ENCODE measurements at places on chromosomes 4 and X.

DNA sequence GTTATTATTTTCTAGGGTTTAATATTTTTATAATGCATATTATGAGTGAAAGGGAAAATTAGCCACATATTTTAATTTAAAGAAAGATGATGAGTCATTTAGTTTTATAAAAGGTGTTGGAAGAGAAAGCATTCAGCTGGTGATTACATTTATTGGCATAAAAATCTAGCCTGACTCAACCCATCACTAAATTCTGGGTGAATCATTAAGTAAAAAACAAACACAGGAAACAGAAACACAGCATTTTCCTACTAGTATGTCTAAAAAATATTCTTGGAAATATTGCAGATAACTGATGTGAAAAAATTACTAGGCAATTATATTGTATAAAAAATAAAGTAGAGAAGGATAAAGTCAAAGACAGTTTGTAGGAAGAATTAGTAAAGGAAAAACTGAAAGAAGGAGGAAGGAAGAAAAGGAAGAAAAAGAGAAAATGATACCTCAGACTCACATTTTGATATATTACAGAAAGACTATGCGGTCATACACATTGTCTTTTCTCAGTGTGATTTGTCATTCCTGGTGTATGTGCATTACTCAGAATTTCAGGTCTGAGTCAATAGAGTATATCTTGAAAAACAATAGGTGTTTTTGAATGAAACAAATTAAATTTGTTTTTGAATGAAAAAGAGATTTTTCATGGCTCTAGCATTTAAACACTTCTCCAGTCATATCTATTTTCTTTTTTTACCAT, 48.0 kb upstream of the SPOCK3 start:
- no peak for DNase-seq

- DNase-seq, result no peak
Measured at GRCh38 chr4:34279011-34279410, 1965.3 kb downstream of the ARAP2 start.

DNA sequence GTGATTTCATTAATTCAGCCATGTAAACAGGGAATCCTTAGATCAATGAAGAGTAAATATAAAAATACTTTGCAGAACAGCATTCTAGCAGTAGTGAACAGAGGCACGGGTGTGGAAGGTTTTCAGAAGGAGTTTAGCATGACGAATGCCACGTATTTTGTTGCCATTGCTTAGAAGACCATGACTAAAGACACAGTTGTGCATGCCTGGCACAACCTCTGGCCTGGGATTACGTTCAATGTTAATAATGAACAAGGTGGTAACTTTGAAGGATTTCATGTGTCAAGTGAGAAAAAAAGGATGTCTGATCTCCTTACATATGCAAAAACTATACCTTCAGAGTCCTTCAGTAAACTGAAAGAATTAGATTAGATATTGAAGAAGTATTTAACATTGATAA, 171.9 kb downstream of the MAGEB5 start:
- DNase-seq, result no peak

DNA sequence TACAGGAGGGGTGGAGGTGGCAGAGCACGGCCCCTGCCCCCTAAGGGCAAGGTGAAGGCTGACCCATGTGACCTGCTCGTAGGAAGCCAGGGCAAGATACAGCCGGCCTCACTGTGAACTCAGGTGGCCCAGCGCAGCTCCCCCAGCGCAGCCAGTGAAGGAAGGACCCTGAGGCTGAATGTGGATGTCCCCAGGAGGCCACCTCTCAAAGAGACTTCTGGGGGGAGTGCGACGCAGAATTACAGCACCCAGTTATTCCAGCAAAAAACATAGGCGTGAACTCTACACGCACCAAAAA, 52.6 kb downstream of the ZFYVE28 start:
- no peak for DNase-seq

- no peak for DNase-seq
Measured at GRCh38 chr4:95288552-95288951, 260.2 kb downstream of the UNC5C start.

DNA sequence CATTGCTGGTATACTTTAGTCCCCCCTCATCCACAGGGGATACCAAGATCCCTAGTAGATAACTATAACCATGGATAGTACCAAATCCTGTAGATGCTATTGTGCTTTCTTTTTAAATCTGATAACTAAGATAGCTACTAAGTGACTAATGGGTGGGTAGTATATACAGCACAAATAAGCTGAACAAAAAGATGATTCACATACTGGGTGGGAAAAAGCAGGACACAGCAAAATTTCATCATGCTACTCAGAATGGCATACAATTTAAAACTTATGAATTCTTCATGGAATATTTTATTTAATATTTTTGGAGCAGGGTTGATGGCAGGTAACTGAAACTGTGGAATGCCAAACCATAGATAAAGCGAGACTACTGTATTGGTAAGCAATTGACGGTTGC, 161.6 kb downstream of the IL15 start:
- DNase-seq, result no peak

- no peak for DNase-seq
Measured at GRCh38 chr4:143251348-143251747, 66.6 kb downstream of the USP38 start.

- no peak for DNase-seq
Measured at GRCh38 chr4:4564522-4564921, 22.7 kb upstream of the STX18 start.

- no peak for DNase-seq
Measured at GRCh38 chr4:69765751-69766150, 5.3 kb upstream of the SULT1B1 start.

GRCh38 chr4:40140196-40140595, 56.6 kb upstream of the RHOH start:
- DNase-seq, result no peak

GRCh38 chrX:155148724-155149537, 67.3 kb upstream of the VBP1 start:
- DNase-seq, result peak; percentile 25

GRCh38 chr4:139461022-139461628, 7.2 kb downstream of the RAB33B start:
- no peak for DNase-seq

GRCh38 chrX:15747626-15748173, 9.6 kb downstream of the CA5B start:
- DNase-seq, result no peak

DNA sequence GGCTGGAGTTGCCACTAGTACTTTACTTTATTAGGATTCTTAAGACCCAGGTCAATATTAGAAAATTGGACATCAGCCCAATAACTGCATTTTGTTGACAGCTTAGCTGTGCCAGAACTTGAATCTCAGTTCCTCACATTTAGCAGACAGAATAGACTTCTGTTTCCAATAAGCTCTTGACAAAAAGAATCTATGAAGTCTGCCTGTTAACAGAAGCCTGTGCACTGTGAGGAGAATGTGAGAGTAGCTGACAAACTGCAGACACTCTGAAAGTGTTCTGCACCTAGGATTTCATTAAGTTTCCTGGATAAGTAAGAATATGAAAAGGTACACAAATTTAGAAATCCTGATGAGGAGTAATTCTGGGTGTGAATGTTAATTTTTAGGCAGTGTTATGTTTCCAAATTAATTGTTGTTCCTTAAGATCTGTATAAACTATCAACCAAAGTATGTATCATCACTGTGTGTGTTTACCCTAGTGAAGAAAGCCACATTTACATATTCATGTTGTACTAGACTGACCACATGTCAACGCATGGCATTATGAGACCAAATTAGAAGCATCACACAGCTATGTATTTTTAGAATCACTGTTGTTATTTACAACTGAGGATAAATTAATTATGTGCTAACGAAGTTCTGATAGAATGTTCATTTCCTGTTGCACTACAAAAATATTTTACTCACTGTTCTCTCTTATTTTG, 756.4 kb upstream of the IGFBP7 start:
- DNase-seq, result no peak

DNA sequence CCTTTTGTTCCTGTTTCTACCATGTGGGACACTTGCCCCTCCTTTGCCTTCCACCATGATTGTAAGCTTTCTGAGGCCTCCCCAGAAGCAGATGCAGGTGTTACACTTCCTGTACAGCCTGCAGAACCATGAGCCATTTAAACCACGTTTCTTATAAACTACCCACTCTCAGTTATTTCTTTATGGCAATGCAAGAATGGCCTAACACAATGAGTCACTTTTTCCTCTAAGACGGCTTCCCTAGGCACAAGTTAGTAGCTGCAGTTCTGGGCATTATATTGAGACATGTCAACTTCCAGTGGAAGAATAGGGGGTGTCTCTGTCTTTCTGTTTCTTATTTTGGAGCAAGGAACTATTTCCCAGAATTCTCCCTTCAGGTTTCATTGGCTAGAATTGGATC, 32.9 kb upstream of the DIPK2B start:
- DNase-seq, result no peak

DNA sequence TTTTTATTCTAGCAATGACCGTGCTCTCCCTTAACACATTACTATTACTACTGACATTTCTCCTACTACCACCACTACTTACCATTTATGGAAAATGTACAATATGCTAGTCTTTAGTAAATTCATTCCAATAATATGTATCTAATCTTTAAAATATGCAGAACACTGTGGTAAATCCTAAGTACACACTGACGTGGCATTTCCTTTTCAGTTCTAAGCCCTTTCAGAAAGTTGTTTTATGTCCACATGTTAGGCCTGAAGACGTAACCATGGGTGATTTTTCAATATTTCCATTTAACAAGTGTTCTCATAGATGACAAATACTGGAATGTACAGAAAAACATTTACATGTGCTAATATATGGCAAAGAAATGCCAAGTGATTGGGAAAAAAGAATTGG, 268.6 kb upstream of the SLIT2 start:
- DNase-seq, result no peak

DNA sequence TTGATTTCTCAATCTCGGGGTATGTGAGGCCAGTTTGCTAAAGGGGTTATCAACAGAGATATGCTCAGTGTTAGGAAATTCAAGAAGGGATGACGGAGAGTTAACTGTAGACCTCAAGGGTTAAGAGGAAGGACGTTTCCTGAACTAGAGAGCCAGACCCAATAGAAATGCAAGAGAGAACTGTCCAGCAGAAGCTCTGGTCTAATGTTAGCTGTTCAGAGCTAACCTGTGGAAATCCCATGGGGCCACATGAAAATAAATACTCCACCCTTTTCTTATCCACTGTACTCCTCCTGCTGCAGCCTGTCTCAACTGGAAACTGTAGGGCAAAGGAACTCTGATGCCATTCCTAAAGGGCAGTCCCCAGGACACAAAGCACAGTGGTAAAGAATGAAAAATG, 274.3 kb downstream of the DMD start:
- DNase-seq, result no peak

- no peak for DNase-seq
Measured at GRCh38 chr4:113390850-113391249, 341.4 kb downstream of the ANK2 start.

DNA sequence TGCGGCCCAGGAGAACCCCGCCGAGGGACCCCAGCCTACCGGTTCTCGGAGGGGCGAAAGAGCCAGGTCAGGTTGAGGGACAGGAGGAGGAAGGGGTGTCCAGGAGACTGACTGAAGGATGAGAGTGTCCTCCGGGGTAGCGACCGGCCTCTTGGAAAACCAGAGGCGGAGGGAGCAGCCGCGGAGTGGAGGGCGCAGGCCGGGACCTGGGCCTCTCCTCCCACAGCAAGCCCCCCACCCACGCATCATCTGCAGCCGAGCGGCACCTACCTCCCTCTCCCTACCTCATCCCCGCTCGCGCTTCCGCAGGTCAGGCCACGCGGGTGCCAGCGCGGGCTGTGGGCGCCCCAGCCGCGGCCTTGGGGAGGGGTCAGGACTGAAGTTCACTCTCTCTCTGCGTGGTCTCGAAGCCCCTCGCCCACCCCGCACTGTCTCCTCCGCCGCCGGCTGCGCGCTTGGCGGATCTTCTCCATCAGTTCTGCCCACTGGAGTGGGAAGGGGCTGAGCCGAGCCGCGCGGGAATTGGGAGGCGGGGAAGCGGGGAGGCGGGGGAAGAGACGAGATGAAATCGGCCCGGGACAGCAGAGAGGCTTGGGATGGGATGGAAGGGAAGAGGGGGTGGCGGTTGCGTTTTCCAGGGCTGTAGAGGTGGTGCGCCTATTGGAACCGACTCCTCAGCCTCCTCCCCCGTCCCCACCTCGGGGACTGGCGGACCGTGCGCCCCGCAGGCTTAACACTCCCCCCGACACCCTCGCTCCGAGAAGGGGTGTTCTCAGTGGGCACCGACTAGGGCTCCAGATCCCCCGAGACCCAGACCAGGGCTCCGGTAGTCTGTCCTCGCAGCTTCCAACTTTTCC, 1.8 kb downstream of the NLGN4X start:
- no peak for DNase-seq

GRCh38 chr4:90187148-90187884, 60.1 kb downstream of the CCSER1 start:
- DNase-seq, result no peak

- no peak for DNase-seq
Measured at GRCh38 chrX:39506131-39506530, 591.6 kb downstream of the BCOR start.

GRCh38 chr4:91256043-91256442, 1047.7 kb upstream of the GRID2 start:
- no peak for DNase-seq

- DNase-seq, result no peak
Measured at GRCh38 chr4:182893047-182893446, 24.1 kb downstream of the DCTD start.

- DNase-seq, result no peak
Measured at GRCh38 chrX:141609111-141609510, 19.6 kb downstream of the SPANXA2 start.

DNA sequence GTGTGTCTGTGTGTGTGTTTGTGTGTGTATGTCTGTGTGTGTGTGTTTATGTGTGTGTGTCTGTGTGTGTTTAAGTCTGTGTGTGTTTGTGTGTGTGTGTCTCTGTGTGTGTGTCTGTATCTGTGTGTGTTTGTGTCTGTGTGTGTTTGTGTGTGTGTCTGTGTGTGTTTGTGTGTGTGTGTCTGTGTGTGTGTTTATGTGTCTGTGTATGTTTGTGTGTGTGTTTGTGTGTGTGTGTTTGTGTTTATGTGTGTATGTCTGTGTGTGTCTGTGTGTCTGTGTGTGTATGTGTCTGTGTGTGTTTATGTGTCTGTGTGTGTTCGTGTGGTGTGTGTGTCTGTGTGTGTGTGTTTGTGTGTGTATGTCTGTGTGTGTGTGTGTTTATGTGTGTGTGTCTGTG, 11.4 kb downstream of the IL9R start:
- no peak for DNase-seq

- no peak for DNase-seq
Measured at GRCh38 chrX:2960861-2961515, 31.8 kb upstream of the ARSD start.

DNA sequence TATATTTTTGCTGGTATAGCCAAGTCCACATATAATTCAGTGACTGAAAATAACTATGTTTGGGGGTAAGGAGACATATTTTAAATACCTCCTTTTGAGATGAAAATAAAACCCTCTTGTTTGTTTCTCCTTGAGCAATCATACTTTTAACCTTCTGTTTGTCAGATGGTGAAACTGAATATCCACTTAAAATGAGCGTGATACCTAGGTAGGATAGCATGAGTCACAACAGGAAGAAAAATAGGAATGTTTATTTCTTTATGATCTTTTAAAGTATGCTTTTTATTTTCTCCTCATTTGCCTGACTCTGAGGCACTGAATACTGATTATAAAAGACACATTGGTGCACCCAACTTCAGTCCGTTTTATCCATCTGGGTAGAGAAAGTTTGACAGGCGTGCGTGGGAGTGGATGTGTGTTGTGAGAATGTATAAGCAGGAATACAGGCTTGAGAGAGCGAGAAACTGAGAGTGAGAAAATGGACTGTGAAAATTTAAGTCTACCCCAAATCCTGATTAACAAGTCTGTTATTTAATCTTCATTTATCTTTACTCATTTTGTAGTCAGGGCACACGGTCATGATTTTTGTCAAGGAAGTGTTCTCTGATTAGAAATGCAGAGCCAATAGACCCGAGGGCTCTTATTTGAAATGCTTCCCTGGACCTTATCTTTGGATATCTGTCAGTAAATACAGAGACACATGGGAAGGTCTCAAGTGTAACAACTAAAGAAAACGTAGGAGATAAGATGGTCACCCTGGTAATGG, 62.1 kb upstream of the ANTXR2 start:
- no peak for DNase-seq
